HuH-7 (cell line): ENCODE measurements at places on chromosomes 2 and 18.
A peak's percentile ranks its signal among the peaks of the same experiment; 100 is the strongest.

DNA sequence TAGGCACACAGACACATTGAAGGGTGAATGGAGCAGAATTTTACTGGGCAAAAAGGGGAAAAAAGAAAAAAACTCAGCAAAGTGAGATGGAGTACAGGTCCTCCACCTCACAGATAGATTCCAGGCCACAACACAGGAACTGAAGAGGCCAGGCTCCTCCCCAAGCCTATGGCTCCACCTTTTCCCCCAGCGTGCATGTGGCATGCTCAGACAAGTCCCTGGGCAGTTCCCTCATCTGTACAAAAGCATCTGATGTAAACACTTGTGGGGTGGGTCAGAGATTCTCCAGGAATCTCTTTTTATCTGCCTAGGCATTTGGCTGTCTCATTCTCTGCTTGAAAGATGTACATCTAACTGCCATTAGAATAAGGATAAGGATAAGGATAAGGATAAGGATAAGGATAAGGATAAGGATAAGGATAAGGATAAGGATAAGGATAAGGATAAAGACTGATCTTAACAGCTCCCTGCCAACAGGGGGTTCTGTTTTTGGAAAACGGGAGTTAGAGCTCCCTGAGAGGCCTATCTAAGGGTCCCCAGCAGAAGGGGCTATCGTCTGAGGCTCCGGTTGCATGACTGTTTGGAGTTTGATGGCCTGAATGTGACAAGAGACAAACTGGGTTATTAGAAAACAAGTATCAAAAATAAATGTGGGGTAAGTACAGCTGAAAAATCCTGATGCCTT, 17.2 kb upstream of the ASXL3 start:
- DNase-seq, result no peak

GRCh38 chr2:10385933-10386773, 62.0 kb downstream of the ODC1 start:
- DNase-seq, result no peak

GRCh38 chr2:96150791-96151594, 5.8 kb upstream of the DUSP2 start:
- no peak for DNase-seq

- no peak for DNase-seq
Observed at GRCh38 chr2:173869244-173870229, 95.6 kb downstream of the SP3 start.

GRCh38 chr18:58988600-58988999, 123.9 kb downstream of the ZNF532 start:
- no peak for DNase-seq

- peak; percentile 89 for DNase-seq
Observed at GRCh38 chr18:3037423-3037915, 24.5 kb upstream of the LPIN2 start.

GRCh38 chr2:16382451-16382850, 283.2 kb downstream of the CYRIA start:
- no peak for DNase-seq

- peak; percentile 42 for DNase-seq
Observed at GRCh38 chr2:169732583-169733358, 861 bp upstream of the KLHL23 start.

DNA sequence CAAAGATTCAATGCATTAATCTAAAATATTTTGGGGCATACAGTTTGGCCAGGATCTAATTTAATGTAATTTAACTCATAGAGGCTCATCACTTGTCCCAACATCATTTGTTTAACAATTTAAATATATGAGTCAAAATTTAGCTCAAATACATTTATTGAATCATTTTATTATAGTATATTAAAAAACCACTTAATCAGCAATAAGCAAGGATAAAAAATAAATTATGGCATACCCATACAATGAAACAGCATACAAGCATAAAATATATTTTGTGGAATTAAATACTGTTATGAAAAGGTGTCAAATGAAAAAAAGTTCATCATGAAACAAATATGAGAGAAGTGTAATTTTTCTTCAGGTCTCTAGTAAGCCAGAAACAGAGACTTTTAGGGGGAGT, 34.9 kb downstream of the LRPPRC start:
- no peak for DNase-seq

- DNase-seq, result peak; percentile 67
Observed at GRCh38 chr18:13217466-13217961, 1.0 kb upstream of the LDLRAD4 start.

DNA sequence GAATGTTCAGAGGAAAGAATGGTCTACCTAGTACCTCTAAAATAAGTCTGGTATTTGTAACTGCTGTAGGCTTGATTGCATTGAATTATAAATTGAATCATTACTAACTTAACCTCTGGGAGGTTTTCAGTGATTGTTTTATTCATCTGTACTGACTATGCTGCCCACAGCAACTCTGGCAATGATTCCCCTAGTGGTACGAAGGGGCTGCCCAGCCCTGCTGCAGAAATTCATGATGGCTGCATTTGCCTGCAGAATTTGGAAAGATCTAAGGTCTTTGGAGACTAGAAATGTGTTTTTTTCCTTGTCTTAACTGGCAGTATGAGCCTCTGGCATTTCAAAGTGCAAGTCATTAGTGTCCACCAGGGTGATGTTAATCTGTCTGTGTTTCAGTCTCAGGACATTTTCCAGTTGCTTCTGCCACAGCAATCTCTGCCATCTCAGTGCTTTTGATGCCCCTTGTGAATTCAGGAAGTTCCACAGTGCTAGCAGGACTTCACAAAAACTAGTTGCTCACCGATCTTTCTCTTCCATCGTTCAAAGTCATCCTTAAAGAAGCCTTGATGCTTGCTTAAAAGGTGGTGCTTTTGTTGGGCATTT, 13.4 kb upstream of the LRPPRC start:
- DNase-seq, result no peak

DNA sequence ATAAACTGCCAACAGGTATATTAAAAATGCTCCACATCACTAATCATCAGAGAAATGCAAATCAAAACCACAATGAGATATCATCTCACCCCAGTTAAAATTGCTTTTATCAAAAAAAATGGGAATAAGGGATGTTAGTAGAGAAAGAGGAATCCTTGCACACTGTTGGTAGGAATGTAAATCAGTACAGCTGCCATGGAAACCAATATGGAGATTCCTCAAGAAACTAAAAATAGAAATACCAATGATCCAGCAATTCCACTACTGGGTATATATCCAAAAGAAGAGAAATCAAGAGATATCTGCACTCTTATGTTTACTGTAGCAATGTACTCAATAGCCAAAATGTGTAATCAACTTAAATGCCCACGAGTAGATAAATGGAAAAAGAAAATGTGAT, 40.6 kb downstream of the ZRANB3 start:
- DNase-seq, result no peak

DNA sequence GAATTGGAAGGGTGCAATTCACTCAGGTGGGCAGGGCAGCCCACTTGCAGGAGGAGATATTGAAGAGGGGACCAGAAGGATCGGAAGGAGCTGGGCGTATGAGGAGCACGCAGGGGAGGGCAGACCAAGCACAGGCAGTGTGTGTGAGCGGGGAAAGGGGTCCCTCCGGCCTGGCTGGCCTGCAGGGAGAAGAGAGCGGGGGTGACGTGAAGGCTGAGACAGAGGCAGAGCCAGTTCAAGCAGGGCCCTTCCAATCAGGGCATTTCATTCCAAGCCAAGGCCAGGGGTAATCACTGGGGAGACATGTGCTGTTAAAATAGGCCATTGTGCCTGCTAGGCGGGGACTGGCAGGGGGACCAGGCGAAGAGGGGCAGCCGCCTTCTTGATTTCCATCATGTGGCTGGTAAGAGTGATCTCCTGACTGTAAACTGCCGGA, 62.2 kb downstream of the ACKR3 start:
- DNase-seq, result no peak

- no peak for DNase-seq
Observed at GRCh38 chr18:10860928-10861327, 288.4 kb downstream of the PIEZO2 start.

DNA sequence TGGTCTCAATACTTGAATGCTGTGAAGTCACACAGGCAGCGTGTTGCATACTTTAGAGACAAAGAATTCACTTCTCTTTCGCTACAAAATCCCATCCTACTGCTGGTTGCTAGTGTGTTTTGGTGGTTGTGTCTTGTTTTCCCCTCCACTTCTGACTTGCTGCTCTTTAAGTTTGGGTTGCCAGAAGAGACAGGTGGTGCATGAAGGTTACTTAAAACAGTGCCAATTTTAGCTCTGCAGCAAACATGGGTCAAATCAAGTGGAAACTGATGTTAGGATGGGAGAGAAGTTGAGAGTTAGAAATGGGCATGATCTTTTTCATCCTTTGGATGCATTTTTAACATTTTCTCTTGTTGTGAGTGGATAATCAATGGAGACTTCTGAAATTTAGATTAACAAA, 136.2 kb upstream of the KCNH7 start:
- DNase-seq, result no peak

DNA sequence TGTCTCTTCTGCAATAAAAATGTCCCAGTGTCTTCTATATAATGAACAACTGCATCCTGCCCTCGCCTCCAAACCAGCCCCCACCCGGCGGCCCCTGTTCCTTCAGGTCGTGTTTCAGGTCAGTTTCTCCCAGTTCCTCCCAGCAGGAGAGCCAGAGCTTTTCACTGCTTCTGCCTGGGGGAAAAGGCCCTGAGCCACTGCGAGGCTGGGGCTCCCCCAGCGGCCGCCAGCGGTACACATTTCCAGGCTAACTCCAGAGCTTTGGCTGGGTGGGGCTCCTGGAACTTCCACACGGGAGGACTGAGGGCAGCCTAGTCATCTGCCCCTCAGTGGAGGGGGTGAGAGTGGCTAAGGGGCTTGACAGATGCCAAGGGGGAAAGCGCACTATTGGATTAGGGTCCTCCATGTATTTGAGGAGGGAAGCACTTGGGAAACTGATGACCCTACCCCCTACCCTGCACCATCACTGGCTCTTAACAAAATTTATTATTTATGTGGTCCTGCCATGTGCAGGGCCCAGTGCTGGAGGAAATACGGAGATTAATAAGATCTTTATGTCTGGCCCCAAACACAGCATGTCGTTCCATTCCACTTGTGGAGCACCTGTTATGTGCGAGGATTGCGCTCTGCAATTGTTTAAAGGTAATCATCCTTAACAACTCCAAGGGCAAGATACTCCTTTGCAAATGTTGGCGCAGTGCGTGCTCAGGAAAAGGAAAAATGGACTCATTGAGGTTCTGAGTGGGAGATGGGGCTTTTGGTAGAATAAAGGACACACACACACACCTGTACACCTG, 17.3 kb upstream of the CYS1 start:
- peak; percentile 92 for DNase-seq

DNA sequence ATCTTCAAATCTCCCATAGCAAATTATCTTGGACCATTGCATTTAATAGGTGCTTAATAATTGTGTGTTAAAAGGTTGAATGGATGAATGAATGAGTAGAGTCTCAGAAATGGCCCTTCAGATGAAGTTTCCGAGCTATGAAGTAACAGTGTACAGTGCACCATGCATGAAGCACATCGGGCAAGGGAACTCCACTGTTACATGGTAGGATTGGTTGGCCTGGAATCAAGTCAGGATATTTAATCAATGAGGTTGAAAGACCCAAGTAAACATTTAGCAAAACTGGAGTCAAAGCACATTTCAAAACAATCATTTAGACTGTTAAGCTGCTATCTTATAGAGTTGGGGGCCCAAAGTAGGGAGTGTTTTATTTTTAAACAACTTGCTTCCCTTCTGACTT, 80.0 kb downstream of the APOB start:
- DNase-seq, result no peak

- no peak for DNase-seq
Observed at GRCh38 chr2:241412144-241412543, 56.1 kb downstream of the FARP2 start.

- no peak for DNase-seq
Observed at GRCh38 chr2:171225302-171225980, 64.7 kb upstream of the TLK1 start.

- DNase-seq, result no peak
Observed at GRCh38 chr2:158610059-158610458, 153.3 kb downstream of the PKP4 start.

DNA sequence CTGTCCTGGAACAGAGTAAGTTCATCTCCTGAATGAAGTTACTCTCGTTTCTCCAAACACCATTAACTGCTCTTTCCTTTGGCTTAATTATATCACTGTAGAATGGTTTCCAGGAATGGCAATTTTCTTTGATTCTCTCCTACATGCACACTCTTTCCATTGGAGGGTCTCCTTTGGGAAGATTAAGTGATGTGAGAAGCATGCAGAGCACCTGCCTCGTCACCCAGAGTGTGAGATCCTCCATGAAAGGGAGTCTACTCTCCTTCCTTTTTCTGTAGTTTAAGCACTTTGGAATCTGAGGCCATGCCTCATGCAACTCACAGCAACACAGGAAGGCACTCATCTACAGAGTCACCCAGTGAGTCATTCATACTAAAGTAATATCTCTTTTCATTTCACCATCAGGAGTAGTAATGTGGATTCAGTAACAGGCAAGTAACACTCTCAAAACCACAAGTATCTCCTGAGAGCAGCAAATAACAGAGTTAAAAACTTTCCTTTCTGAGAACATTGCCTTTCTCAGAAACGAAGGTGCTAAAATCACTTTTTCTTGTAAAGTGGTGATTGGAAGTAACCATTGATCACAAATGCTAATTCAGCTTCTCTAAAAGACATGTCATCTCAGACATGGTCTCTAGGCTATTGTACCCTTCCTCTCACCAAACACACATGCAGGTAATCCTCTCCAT, 52.8 kb upstream of the IL1RL1 start:
- no peak for DNase-seq

- no peak for DNase-seq
Observed at GRCh38 chr18:32907311-32907585, 134.4 kb upstream of the KLHL14 start.

GRCh38 chr18:70219688-70220087, 14.2 kb upstream of the RTTN start:
- DNase-seq, result no peak

DNA sequence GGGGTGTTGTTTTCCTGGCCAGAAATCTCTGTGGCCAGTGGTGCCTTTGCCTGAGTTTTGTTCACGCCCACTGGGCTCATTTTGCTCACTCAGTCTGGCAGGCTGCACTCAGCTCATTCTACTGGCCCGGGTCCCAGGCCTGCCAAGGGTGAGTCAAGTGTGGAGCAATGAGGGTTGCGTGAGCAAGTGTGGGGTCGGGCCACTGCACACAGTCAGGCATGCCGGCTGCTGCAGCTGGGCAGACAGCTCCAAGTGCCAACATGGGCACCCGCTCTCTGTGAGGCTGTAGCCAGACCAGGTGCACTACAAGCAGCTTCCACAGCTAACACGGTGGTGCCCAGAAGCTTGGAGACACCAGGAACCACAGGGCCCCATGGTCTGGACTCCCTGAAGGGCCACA, 801.1 kb upstream of the RAB6C start:
- DNase-seq, result no peak

DNA sequence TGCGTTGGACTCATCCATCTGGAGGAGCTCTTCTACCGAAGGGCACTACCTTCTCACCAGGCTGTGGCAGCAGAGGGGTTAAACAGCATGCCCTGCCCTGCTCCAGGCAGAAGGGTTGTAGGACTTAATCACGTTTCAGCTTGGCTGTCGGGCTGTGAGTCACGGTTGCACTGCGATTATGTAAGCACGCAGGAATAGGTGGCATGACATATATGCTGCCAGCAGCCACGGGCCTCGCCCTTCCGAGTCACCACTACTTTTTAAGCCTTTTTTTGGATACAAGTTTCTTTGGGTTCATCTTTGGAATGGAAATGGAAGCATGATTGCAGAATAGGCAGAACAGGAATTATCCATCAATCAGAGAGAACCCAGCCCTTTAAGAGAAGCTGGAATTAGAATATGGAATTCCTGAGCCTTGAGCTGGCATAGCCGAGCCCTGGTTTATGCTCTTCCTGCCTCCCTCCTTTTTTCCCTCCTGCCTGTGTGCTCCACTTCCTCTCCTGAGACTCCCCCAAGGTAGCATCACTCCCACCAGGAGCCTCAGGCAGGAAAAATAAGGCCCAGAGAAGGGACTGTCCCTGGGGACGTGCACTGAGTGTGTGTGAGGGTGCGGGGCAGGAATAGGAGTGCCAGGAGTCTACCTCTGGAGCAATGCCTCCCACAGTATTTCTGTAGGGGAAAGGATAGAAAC, 86.8 kb downstream of the SEMA4F start:
- DNase-seq, result no peak
